Caco-2 (cell line): ENCODE measurements at places on chromosomes 1 and 21. TPM values are rescaled to one million over a fixed set of nuclear protein-coding genes. Genes with fewer than 3 reads are reported as not detected.

Gene REN
- not detected in 2 replicates for total RNA-seq

Gene TEDDM1
- total RNA-seq = not detected in 2 replicates

Gene LCE1C
- not detected in 2 replicates for total RNA-seq

Gene RNU1-3
- 1,622 and 1,638 TPM in 2 replicates for total RNA-seq

Gene FMN2
- total RNA-seq = not detected in 2 replicates

Gene KPRP
- total RNA-seq = not detected in 2 replicates

Gene VANGL2
- total RNA-seq = 3.2 and 3.4 TPM in 2 replicates

Gene DNM3
- total RNA-seq = 0.11 TPM in 1 of 2 replicates, not detected in the other

Gene C4BPB
- 93.0 and 99.8 TPM in 2 replicates for total RNA-seq

Gene RYR2
- total RNA-seq = 3.4 and 3.6 TPM in 2 replicates

Gene DYRK3
- total RNA-seq = 0.16 TPM in 1 of 2 replicates, not detected in the other

Gene KCNT2
- total RNA-seq = not detected in 2 replicates

Gene DNASE2B
- not detected in 2 replicates for total RNA-seq

Gene EDARADD
- total RNA-seq = 14.4 and 15.6 TPM in 2 replicates

Gene LCE3E
- not detected in 2 replicates for total RNA-seq

Gene SERTAD4
- total RNA-seq = 2.8 and 3.6 TPM in 2 replicates

Gene ZNF593
- 50.0 and 50.8 TPM in 2 replicates for total RNA-seq

Gene TBX15
- total RNA-seq = 0.11 TPM in 1 of 2 replicates, not detected in the other

Gene LHX8
- not detected in 2 replicates for total RNA-seq

Gene TAS1R1
- total RNA-seq = not detected in 2 replicates

Gene AIM2
- not detected in 2 replicates for total RNA-seq

Gene HUNK
- 4.8 and 7.5 TPM in 2 replicates for total RNA-seq

Gene IGFN1
- 0.23 TPM in 1 of 2 replicates, not detected in the other for total RNA-seq

Gene APOBEC4
- not detected in 2 replicates for total RNA-seq

Gene CRP
- not detected in 2 replicates for total RNA-seq

Gene NTNG1
- not detected in 2 replicates for total RNA-seq

Gene PADI2
- 0.73 and 0.84 TPM in 2 replicates for total RNA-seq

Gene SPRR4
- not detected in 2 replicates for total RNA-seq

Gene CA6
- not detected in 2 replicates for total RNA-seq

Gene PPP1R12B
- 16.4 and 22.4 TPM in 2 replicates for total RNA-seq

Gene CCDC181
- 0.23 and 0.42 TPM in 2 replicates for total RNA-seq

Gene HORMAD1
- total RNA-seq = not detected in 2 replicates

Gene KIF26B
- total RNA-seq = 4.9 and 6.2 TPM in 2 replicates

Gene AMY1B
- not detected in 2 replicates for total RNA-seq

Gene AVPR1B
- not detected in 2 replicates for total RNA-seq
